ENCODE measurements at places on chromosomes 6 and 20.
A peak's percentile ranks its signal among the peaks of the same experiment; 100 is the strongest.

DNA sequence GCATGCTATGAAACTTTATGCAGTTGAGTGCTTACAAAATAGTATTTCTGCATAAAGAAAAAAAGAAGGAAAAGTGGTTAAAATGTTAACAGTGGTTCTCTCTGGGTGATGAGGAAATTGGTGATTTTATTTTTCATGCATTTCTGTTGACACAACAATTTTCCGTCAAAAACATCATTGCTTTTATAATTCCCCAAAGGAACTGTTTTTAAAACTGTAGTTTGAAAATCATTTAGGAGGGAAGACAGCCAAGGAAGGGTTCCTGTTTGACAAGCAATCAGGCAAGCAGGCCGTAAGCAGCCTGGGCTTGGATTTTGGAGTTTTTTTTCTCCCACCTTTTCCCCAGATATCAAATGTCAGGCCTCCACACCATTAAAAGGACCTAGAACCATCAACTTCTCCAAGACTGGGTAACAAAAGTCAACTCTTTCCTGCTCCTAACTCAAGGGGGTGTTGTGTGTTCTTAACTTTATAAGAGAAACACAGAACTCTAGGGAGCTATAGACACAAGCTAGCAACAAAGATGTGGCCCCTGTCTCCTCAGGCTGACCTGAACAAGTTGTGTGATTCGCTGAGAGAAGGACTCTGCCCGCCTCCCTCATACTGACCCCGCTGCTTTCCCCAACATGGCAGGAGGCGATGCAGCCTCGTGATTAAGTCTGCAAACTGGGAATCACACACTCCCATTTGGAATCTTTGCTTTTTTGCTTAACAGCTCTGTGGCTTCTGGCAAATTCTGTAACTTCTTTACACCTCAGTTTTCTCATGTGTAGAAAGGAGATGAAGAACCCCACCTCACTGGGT is 146.6 kb downstream of the BCAS1 start:
- DNase-seq, result no peak

GRCh38 chr6:3228046-3228671 is 706 bp upstream of the TUBB2B start:
- no peak for DNase-seq

GRCh38 chr6:165184192-165184979 is 125.0 kb downstream of the C6orf118 start:
- DNase-seq, result no peak

- peak; percentile 7 for DNase-seq
Observed at GRCh38 chr20:41181567-41181966, 44.2 kb downstream of the PLCG1 start.

- DNase-seq, result no peak
Observed at GRCh38 chr6:71056656-71057055, 99.8 kb upstream of the B3GAT2 start.

DNA sequence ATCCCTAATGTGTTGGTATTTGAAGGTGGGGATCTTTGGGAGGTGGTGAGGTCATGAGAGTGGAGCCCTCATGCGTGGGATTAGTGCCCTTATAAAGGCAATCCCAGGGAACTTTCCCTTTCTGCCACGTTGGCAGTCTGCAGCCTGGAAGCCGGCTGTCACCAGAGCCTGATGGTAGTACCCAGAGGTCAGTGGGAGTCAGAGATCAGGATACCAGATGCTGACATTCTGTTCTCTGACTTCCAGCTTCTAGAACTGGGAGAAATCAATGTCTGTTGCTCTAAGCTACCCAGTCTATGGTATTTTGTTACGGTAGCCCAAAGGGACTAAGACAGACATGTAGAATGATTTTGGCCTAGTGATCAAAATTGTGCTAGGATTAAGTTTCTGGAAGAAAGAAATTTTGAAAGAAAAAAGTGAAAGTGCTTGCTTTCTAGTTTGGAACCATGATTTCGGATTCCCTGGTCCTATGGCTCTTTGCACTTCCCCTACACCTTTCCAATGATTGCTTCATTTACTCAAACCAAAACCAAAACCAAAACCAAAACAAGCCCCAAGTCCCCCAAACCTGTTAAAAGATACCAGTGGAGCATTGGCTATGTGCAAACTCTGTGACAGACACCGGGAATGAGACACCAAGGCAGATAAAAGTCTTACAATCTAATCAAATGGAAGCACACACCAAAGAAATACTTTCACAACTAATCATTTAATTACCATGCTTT is 173.7 kb upstream of the ZNF217 start:
- no peak for DNase-seq

- no peak for DNase-seq
Observed at GRCh38 chr6:157272372-157272771, 50.9 kb downstream of the TMEM242 start.

- DNase-seq, result no peak
Observed at GRCh38 chr20:34023937-34024722, 30.4 kb downstream of the RALY start.

DNA sequence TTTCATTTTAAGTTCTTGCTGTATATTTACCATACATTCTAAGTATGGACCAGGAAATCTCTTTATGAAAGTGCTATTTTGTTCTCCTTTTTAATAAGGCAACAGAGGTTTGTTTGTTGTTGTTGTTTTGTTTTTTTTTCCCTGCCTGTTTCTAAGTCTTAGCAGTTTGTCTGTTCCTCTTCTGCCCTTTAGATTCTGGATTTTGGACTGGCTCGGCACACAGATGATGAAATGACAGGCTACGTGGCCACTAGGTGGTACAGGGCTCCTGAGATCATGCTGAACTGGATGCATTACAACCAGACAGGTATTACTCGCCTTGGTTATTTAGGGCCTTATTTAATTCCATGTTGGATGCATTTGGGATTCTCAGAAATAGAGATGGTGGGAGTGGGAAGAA is 48.0 kb downstream of the MAPK14 start:
- no peak for DNase-seq

DNA sequence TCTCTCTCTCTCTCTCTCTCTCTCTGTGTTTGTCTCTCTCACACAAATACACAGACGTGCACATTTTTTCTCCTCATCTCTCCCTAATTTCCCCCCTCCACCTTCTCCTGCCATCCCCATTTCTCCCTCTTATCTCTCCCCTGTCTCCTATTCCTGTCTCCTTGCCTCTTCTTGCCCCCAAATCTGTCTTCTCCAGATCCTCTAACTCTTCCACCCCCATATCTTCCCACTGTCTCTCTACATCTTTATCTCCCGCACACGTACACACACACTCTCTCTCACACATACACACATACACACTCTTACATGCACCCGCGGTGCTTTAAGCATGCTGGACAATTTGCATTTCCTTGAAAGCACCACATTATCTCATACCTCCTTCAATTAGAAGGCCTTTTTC is 15.9 kb downstream of the KIZ start:
- no peak for DNase-seq

DNA sequence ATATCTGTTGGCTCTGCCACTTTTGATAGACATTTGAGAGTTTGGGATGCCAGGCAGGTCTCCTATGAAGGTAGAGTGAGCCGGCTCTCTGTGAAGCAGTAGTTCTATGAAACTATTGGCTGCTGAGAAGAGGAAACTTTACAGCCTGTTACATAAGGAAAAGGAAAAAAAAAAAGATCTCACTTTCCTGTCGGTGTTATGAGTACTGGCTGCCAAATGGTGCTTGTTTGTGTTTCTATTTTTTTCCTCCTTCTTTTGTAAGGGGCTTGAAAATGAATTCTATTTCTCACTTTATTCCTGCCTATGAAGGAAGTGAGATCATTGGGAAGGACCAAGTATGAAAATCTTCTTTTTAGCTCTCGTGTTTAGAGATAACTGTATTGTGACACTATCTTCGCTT is 73.1 kb upstream of the CLDN20 start:
- no peak for DNase-seq

DNA sequence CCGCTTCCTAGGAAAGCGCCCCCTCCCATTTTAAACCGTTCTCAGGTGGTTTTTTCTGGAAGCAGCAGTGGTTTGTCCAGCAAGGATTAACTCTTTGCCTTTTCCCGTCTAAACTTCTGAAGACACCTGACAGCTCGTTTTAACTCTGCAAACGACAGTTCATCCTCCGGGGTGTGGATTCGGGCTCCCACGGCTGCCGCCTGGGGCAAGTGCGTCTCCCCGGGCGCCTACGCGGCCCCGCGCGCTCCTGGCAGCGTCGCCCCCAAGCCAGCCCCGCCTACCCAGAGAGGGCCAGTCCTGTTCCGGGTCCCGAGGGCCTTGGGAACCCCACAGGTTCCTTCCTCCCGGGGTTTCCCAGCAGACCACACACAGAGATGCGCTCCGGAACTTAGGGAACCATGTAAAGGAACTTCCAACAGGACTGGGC is 54.4 kb downstream of the PRR18 start:
- DNase-seq, result peak; percentile 25

- no peak for DNase-seq
Observed at GRCh38 chr6:73503027-73503772, 17.6 kb downstream of the EEF1A1 start.

GRCh38 chr20:50969912-50970311 is 11.3 kb downstream of the MOCS3 start:
- no peak for DNase-seq

DNA sequence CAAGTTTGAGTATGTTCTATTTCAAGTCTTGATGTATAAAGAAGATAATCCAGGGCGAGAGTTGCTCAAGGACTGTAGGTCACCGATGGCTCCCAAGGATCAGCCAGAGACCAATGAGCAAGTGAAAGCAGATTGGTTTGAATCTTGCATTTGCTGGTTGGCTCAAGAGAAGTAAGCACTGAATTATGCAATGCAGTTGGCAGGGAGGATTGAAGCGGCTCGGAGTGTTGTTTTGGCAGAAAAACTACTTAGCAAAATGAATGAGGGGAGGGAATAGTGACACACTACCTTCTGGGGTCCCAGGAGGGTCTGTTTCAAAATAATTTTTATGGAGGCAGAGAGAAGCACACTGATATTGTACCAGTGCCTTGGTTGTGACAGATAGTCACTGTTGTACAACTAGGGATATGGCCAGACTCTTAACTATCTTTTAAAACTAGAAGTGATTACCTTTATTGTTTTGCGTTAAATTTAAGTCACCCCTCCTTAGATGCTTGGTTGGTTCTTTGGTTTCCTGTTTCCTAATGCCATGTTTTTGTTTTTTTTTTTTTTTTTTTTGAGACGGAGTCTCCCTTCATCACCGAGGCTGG is 15.7 kb downstream of the SASH1 start:
- DNase-seq, result no peak

DNA sequence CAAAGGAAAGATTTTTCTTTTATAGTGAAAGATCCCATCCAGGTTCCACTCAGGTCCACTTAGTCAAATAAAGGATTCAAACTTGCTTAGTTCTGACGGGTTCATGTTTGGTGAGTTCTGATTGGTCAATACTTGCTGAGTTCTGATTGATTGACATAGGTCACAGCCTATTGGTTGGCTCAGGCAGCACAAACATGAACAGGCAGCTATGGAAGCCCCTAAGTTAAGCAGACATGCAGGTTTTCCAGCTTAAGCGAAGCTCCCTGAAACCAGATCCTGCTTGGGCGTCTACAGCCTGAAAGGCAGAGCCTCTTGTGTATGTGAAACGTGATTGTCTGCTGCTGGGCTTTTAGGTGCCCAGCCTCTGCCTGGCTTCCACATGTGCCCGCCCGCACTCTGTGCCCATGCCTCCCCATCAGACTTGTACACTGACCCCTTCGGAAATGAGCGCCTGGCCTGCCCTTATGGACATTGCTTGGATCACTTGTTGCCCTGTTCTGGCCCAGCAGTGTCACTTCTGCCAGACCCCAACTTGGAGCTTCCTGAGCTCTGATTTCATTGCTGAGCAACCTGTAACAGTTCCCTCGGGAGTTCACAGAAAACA is 45.4 kb upstream of the ECI2 start:
- DNase-seq, result no peak

GRCh38 chr20:1327241-1327653 is 1.7 kb downstream of the SDCBP2 start:
- DNase-seq, result no peak

DNA sequence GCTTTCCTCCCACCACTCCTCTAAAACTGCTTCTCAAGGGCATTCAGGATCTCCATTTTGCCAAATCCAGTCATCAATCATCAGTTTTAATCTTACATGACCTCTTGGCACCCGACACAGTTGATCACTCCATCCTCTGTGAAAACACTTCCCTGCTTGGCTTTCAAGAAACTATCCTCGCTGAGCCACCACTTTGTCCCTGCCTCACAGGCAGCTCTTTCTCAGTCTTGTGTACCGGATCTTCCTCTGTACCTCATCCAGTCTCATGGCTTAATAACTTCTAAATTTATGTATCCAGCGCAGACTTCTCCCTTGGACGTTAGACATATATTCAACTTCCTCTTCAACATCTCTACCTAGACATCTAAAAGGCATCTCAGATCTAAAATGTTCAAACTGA is 89.9 kb downstream of the BTBD9 start:
- DNase-seq, result no peak

DNA sequence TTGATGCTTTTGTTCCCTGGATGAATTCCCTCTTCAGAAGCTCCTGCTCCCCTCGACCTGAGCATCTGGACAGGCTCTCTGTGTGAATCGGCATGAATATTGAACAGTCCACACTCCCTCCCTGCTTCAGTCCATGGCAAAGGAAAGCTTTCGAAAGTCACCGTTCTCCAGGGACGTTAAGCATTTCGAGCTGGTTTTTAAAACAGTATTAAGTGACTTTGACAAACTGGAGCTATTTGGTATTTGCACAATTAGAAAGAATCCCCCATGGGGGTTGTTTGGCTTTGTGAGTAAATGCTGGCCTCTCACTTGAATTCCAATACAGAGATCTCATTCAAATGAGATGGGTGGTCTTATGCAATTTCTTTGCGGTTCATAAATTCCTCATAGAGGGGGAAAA is 85.3 kb upstream of the TIAM2 start:
- DNase-seq, result no peak

DNA sequence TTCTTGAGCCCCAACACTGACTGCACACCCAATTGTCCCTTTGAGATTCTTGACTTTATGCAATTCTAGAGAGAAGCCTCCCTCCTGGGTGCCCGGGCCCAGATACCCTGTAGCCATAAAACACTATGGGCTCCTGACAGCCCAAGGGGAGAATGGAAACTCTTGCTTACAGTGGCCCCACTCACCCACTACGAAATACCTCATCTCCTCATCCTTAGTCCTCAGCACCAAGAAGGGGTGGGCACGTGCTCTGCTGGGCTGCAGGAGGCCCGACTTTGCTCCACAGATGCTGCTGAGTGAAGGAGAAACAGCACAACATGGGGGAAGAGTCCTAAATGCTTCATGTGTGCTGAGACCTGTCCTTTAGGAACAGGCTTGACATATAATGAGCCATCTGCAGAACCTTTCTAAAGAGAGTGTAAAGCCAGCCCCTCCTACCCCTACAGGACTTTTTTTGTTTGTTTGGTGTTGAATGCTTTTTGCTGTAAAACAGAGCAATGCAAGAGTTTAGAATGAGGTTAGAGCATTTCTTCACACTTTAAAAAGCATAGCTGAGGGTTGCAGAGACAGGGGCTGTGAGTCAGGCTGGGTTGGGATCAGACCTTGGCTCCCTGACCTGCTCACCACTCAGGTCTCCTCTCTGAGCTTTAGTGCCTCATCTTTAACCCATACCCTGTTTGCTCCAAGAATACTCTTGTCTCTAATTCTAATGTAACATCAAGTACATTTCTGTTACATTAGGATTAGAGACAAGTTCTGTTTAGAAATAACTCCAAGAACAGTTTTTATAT is 17.6 kb upstream of the SIRPG start:
- DNase-seq, result no peak

- no peak for DNase-seq
Observed at GRCh38 chr20:55582498-55582897, 422.8 kb downstream of the CBLN4 start.

- DNase-seq, result no peak
Observed at GRCh38 chr20:61982191-61982950, 83.3 kb downstream of the TAF4 start.

- no peak for DNase-seq
Observed at GRCh38 chr20:62148908-62149314, 5.3 kb downstream of the SS18L1 start.

- no peak for DNase-seq
Observed at GRCh38 chr20:62873280-62873679, 11.7 kb upstream of the TCFL5 start.
